ENCODE measurements at places on chromosomes 7 and 10. TPM values are rescaled to one million over a fixed set of nuclear protein-coding genes. Genes with fewer than 3 reads are reported as not detected.
A peak's percentile ranks its signal among the peaks of the same experiment; 100 is the strongest.

Gene GDF2
- total RNA-seq: 0.39 TPM

Gene PAX4
- total RNA-seq: 0.55 TPM

Gene TMEM273
- 5.3 TPM for total RNA-seq

- H3K27me3 ChIP-seq: no peaks in the 10 kb centered on the region
- no peaks in the 10 kb centered on the region for H3K4me1 ChIP-seq
- no peaks in the 10 kb centered on the region for H3K36me3 ChIP-seq
- H3K27ac ChIP-seq: no peak overlapping the region
Measured at GRCh38 chr7:157494506-157495176, 157.8 kb downstream of the DNAJB6 start.

GRCh38 chr7:30420662-30421061, 57.9 kb downstream of the NOD1 start:
- no peak for DNase-seq
- H3K27me3 ChIP-seq: no peaks in the 10 kb centered on the region
- H3K36me3 ChIP-seq: no peaks in the 10 kb centered on the region
- H3K4me3 ChIP-seq: no peak overlapping the region

GRCh38 chr10:75655791-75656451, 224.5 kb downstream of the LRMDA start:
- H3K4me3 ChIP-seq: no peak overlapping the region
- DNase-seq: no peak
- H3K36me3 ChIP-seq: no peaks in the 10 kb centered on the region
- H3K4me1 ChIP-seq: peaks cover 35% of the 10 kb centered on the region
- H3K27ac ChIP-seq: no peak overlapping the region

GRCh38 chr7:159042581-159043101, 102.0 kb downstream of the VIPR2 start:
- peak; percentile 14 for DNase-seq
- no peak overlapping the region for H3K4me3 ChIP-seq
- H3K27ac ChIP-seq: no peak overlapping the region

- H3K4me3 ChIP-seq: peak overlapping the region; percentile 48
- no peak overlapping the region for H3K27ac ChIP-seq
- H3K27me3 ChIP-seq: no peaks in the 10 kb centered on the region
- H3K4me1 ChIP-seq: peaks cover 4% of the 10 kb centered on the region
- DNase-seq: peak; percentile 2
- H3K36me3 ChIP-seq: no peaks in the 10 kb centered on the region
Measured at GRCh38 chr7:27140126-27140857, 3.2 kb downstream of the HOXA5 start.

DNA sequence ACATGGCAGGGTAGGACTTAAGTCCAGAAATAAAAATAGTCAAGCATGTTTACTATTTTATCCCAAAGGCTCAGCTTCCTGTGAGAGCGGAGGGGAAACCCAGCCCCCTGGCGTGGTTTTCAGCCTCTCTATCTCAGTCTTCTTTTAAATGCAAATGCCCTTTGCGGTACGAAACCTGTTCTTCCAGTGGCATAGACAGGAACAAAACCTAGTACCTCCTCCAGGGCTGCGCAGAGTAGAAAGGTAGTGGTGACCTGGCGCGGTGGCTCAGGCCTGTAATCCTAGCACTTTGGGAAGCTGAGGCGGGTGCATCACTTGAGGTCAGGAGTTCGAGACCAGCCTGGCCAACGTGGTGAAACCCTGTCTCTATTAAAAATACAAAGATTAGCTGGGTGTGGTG, 181.3 kb upstream of the FOXK1 start:
- H3K27me3 ChIP-seq: no peaks in the 10 kb centered on the region
- no peak for DNase-seq
- H3K4me1 ChIP-seq: no peaks in the 10 kb centered on the region
- no peak overlapping the region for H3K4me3 ChIP-seq

DNA sequence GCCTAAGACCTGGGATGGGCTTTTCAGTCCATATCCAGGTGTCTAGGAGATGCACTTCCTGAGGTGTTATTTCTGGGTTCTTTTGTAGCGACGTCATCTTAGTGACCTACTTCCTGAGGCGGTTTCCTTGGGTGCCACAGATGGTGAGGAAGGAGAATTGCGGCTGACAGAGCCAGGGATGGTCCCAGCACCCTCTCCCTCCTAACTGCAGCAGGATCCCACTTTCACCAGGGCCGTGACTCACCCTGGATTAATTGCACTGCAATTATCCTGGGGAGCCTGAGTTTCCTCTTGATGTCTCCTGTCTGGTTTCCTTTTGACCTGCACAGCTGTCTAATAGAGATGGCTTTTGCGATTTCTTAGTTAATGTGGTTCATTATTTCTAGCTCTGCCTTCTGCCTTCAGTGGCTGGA, 271.7 kb downstream of the TCF7L2 start:
- no peaks in the 10 kb centered on the region for H3K4me1 ChIP-seq
- H3K27me3 ChIP-seq: no peaks in the 10 kb centered on the region
- H3K36me3 ChIP-seq: no peaks in the 10 kb centered on the region
- H3K4me3 ChIP-seq: no peak overlapping the region
- no peak overlapping the region for H3K27ac ChIP-seq
- no peak for DNase-seq

DNA sequence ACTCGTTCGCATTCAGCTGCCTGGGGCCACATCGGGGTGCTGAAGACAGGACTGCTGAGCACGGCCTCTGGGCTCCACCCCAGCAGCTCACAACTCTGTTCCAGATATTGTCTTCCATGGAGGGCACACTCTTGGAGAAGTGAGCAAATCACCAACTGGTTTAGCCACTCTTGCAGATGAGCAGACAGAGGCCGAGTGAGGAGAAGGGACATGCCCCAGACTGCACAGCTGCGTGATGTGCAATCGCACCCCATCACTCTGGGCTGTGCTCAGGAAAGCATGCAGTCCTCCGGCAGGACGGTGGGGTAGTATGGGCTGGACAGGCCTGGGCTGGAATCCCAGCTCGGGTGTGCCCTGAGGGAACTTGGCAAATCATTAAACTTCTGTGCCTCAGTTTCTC, 111.6 kb downstream of the FAM53B start:
- no peak overlapping the region for H3K4me3 ChIP-seq
- H3K27ac ChIP-seq: peak overlapping the region; percentile 82
- DNase-seq: no peak
- H3K36me3 ChIP-seq: no peaks in the 10 kb centered on the region
- H3K4me1 ChIP-seq: peaks cover 70% of the 10 kb centered on the region
- no peaks in the 10 kb centered on the region for H3K27me3 ChIP-seq

Gene GNGT1
- total RNA-seq: not detected

DNA sequence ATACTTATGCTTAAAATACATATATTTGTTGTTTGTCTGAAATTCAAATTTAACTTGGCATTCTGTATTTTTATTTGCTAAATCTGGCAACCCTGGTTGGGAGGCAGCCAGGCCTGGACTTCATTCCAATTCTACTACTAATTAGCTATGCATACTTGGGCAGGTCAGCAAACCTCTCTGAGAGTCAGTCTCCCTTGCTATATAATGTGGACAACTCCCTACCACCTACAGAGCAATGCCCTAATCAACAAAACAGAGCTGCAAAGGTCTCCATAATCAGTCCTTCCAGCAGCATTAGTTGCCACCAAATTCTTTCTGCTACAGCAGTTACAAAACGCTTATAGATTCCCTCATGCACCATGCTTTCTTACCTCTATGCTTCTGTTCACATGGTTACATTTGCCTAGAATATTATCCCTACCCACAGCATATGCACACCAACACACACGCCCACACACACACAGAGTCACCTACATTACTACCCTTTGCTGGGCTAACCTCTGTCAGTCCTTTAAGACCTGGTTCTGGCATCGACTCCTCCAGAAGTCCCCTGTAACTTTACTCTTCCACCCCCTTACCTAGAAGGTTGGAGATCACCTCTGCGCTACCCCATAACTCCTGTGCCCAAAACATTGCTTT, 188.7 kb downstream of the FGFR2 start:
- DNase-seq: no peak
- no peak overlapping the region for H3K27ac ChIP-seq
- H3K27me3 ChIP-seq: no peaks in the 10 kb centered on the region
- no peaks in the 10 kb centered on the region for H3K36me3 ChIP-seq
- peaks cover 3% of the 10 kb centered on the region for H3K4me1 ChIP-seq

Gene DGKI
- total RNA-seq: 4.3 TPM

Gene ATP6V0A4
- total RNA-seq: 0.79 TPM

DNA sequence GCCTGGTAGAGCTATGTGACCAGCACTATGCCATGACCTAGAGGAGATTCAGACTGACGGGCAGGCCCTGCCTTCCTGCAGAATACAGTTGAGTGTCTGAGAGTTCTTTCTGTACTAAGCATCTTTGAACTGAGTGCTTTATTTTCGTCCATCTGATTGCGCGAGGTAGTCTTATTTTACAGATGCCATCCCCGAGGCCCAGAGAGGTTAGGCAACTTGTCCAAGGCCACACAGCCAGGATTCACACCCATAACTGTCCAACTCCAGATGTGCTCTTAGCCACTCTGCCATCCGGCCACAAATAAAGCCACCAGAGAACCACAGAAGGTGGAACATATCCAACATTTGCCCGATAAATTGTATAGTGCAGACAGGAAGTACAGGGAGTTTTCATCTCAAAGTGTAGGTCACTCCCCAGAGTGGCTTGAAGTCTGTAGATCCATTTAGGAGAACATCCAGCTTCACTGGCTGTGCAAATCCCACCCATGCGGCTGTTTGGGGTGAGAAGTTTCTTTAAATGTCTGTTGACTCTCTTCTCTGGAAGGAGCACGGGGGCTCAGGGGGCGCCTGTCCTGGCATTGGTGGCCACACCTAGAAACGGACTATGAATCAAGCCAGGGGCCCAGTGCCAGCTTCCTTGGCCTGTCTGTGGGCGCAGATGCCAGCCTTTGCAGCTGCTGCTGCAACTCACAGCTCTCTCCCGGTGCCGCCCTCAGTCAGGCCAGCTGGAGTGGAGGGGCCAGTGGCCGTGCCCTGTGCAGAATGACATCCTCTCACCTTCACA, 11.1 kb downstream of the CHST3 start:
- DNase-seq: peak; percentile 64
- no peaks in the 10 kb centered on the region for H3K27me3 ChIP-seq
- no peak overlapping the region for H3K4me3 ChIP-seq
- peaks cover 77% of the 10 kb centered on the region for H3K4me1 ChIP-seq
- H3K36me3 ChIP-seq: no peaks in the 10 kb centered on the region
- peak overlapping the region; percentile 55 for H3K27ac ChIP-seq

GRCh38 chr7:5677538-5678294, 103.7 kb downstream of the RNF216 start:
- no peaks in the 10 kb centered on the region for H3K27me3 ChIP-seq
- H3K4me1 ChIP-seq: peaks cover 37% of the 10 kb centered on the region
- H3K36me3 ChIP-seq: no peaks in the 10 kb centered on the region
- DNase-seq: peak; percentile 77

DNA sequence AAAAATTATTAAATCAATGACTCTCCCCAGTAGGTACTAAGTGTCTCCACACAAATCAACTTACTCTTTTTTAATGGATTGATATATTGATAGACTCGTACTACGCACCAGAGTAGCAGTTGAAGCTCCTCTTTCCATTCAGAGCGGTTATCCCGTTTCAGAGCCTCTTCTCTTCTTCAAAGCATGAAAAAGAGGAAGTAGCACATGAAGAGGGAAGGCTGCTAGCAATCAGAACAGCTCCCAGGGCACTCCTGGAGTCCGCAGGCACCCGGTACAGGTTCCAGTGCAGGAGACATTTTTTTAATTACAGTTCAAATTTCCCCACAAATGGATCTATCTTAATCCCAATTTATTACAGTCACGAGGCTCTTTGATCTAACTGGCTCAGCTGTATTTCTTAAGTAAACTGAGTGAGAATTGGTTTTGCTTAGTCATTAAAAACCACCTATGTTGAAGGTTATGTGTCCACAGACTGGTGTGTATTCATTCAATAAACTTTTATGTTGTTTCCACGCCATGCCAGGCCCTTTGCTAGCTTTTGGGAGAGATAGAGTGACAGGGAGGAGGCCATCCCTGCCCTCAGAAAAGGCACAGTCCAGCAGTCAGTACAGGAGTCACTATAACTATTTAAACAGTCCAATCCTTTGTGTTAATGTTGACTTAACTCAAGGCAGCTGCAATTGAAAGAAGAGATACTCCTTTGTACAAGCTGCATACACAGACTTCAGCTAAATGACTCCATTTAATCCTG, 32.1 kb upstream of the CALN1 start:
- no peaks in the 10 kb centered on the region for H3K27me3 ChIP-seq
- H3K4me3 ChIP-seq: no peak overlapping the region
- H3K4me1 ChIP-seq: no peaks in the 10 kb centered on the region
- no peaks in the 10 kb centered on the region for H3K36me3 ChIP-seq

- DNase-seq: no peak
- no peak overlapping the region for H3K4me3 ChIP-seq
- H3K27ac ChIP-seq: no peak overlapping the region
- H3K4me1 ChIP-seq: peaks cover 6% of the 10 kb centered on the region
Measured at GRCh38 chr10:58516671-58517070, 4.0 kb downstream of the BICC1 start.

DNA sequence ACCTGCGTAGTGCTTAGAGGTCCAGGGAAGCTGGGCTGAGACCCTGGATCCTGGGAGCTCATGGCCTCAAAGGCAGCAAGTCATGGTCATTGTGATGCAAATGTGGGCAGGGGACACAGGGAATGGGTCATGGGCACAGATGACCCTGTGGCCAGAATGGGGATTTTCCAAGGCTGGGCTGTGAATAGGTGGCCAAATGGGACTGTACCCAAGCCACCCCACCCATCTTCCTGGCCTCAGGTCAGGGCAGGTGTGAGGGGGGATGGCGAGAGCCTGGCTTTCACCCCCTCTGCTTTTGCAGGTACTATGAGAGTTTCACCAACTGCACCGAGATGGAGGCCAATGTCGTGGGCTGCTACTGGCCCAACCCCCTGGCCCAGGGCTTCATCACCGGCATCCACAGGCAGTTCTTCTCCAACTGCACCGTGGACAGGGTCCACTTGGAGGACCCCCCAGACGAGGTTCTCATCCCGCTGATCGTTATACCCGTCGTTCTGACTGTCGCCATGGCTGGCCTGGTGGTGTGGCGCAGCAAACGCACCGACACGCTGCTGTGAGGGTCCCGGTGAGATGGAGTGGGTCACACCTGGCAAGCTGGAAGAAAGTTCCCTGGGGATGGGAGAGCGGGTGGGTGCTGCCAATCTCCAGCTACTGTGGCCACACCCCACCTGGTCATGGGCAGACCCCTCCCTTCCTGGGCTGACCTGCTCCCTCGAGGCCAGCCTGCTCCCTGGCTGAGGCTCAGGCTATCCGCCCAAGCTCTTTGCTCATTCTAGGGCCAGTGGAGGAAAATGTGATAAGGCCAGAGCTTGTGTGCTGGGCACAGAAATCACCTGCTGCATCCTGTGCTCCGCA, 25.5 kb downstream of the RAMP3 start:
- no peak overlapping the region for H3K27ac ChIP-seq
- peak; percentile 1 for DNase-seq
- no peaks in the 10 kb centered on the region for H3K27me3 ChIP-seq
- H3K4me3 ChIP-seq: no peak overlapping the region

- no peaks in the 10 kb centered on the region for H3K36me3 ChIP-seq
- no peak overlapping the region for H3K27ac ChIP-seq
- no peaks in the 10 kb centered on the region for H3K27me3 ChIP-seq
- DNase-seq: no peak
- no peak overlapping the region for H3K4me3 ChIP-seq
Measured at GRCh38 chr7:141754939-141755338, 9.0 kb upstream of the TAS2R3 start.
